GM12865 (cell line): ENCODE measurements at places on chromosomes 2 and 18.

- DNase-seq, result no peak
Measured at GRCh38 chr2:10876394-10876793, 35.3 kb upstream of the KCNF1 start.

DNA sequence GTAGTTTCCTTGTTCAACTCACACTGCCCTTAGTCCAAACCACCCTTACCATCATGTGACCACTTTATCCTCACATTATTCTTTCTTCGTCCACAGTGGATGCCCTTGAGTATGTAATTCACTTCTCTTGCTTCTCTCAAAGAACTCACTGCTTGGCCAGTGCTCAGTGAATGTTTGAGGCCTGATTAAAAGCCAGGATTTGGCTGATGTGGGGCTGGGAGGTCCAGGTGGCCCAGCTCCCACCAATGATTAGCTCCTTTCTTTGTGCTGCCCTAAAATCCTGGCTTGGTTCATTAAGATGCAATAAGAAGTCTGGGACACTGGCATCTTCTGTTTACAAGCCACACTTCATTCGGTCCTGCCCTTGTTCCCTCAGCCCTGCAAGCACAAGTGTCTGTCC lies 97.8 kb upstream of the CELF4 start:
- DNase-seq, result no peak

- DNase-seq, result no peak
Measured at GRCh38 chr2:17309181-17309580, 209.1 kb downstream of the RAD51AP2 start.

- DNase-seq, result no peak
Measured at GRCh38 chr2:233760043-233760442, at the start of gene UGT1A1. TSS of gene UGT1A1 (plus strand) at chr2:233760270. CDS start at chr2:233760288, 18 bp downstream.

DNA sequence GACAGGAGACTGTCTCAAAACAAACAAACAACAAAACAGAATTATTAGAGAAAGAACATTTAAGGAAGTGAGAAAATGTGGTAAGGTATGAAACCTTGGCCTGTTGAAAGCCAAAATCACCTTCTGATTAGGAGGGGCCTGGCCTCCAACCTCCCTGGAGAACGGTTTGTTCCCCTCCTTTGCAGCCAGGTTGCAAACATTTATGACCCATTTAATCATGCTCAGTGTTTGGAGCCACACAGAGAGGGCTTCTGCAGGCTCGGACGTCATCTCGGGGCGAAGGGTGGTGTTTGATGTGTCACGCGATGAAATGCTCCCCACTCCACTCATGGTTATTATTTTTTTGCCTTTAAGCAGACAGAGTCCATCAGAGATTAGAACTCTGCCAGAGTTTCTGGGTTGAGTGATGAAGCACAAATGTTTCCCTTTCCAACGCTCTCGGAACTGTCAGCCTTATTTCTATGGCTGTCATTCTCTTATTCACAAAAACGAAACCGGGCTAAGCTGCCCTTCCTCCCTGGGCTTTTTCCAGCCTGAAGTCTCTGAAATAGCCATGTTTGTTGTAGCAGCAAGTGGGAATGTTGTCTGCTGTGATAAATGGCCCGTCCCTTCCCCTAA lies 33.6 kb upstream of the ROCK2 start:
- peak; percentile 86 for DNase-seq

DNA sequence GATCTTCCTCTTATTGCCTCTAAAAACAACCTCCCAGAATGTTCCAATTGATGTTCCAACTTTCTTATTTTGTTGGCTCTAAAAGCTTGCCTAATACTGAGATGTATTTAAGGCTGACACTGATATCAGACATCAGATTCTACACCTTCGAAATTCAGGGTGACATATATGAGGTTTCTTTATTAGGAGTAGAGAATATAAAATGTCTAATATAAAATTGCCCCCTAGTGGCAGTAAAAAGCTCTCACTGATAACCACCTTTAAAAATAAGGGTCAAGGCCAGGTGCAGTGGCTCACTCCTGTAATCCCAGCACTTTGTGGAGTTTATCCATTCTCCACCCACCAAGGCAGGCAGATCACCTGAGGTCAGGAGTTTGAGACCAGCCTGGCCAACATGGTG lies 789.7 kb upstream of the SLC39A10 start:
- peak; percentile 5 for DNase-seq

GRCh38 chr2:12251121-12251520 lies 465.6 kb upstream of the TRIB2 start:
- DNase-seq, result no peak

DNA sequence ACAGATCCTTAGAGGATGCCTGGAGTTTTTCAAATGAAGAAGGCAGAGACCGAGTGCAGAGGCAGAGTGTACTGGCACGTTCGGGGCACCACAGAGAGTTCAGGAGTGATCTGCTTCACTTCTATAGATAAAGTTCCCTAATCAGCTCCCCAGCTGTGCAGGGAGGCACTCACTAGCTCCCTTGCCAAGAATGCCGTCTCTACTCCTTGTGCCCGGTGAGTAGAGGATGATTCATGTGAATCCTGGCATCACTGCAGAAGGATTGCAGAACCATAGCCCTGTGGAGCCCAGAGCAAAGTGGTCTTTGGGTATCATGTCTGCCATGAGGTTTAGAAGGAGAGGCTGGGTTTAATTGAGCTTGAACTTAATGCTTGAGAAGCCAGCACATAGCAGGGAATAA lies 510.1 kb upstream of the RAB6C start:
- no peak for DNase-seq

GRCh38 chr18:46424898-46425297 lies 232.1 kb downstream of the LOXHD1 start:
- DNase-seq, result no peak

DNA sequence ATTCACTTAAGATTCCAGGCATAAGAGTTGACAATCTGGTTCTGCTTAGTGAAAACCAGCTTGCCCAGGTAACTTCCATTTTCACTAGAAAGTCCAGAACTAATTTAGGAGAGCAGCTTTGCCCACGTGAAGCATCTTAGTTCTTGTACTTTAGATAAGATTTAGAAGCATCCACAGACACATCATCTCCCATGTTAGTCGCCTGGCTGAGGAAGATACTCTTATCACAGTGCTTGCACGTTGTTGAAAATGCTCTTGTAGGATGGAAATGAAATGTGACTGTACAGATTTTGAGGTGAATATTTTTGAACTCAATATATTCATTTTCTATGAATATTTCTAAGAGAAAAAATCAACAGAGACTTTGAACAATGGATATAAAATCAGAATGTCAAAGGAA lies 159.7 kb downstream of the SOCS6 start:
- no peak for DNase-seq

DNA sequence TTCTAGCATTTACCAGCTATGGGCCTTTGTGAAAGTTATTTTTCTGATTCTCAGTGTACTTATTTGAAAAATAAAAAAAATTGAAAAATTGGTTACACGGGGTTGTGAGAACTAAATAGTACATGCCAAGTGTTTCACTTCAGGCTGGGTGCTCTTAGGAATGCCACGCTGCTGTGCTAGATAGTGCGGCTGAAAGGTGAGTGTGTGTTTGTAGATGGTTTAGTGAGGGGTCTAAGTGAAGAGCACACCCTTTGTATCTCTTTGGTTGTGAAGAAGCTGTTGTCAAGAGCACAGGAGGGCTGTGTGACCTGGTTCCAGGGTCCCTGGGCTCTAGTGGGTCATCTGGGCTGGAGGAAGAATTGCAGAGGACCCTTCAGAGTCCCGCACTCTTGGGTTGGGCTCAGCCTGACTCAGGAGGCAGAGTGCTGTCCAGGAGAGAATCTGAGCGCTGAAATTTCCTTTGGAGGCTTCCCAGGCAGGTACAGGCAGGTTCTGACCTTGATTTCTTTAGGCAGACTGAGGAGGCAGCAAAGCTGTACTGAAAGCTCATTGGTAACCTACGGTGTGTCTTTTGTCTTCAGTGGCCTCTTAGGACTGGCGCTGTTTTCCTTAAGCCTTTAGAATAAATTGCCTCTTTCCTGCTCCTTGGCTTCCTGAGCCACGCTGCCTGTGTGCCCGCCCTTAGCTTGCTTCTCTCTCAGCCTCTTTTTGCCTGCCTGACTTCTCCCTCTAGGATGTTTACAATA lies 44.4 kb downstream of the MAP4K4 start:
- no peak for DNase-seq

DNA sequence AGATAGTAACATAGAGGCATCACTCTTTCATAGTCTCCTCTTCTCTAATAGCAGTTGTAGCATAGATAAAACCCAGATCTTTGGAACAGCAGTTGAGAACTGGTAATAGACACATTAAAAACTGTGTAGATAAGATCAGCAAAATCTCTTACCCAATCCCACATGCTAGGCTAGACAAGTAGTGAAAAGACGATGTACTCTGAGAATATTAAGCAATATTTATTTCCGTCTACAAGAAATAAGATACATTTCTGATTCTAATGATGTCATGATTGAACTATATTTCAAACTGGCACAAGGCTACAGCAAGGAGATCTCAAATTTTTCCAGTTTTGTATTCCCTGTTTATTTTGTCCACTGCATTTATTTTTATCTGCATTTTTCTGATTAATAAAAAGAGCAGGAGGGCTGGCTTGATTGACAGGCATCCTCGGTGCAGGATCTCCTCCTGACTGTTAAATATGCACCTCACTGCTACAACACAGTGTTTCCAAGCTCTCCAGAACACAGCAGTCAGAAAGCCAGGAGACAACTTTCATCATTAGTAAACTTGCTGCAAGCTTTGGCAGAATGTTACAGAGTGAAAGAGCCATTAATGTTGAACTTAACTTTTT lies 73.3 kb upstream of the ATIC start:
- no peak for DNase-seq

GRCh38 chr2:111025288-111025687 lies 95.4 kb upstream of the BCL2L11 start:
- peak; percentile 16 for DNase-seq

- DNase-seq, result no peak
Measured at GRCh38 chr2:173196080-173196479, 120.4 kb downstream of the MAP3K20 start.

GRCh38 chr2:98759338-98759737 lies 28.4 kb upstream of the MGAT4A start:
- DNase-seq, result peak; percentile 9

- DNase-seq, result no peak
Measured at GRCh38 chr2:45445037-45445436, 166.0 kb downstream of the SRBD1 start.

DNA sequence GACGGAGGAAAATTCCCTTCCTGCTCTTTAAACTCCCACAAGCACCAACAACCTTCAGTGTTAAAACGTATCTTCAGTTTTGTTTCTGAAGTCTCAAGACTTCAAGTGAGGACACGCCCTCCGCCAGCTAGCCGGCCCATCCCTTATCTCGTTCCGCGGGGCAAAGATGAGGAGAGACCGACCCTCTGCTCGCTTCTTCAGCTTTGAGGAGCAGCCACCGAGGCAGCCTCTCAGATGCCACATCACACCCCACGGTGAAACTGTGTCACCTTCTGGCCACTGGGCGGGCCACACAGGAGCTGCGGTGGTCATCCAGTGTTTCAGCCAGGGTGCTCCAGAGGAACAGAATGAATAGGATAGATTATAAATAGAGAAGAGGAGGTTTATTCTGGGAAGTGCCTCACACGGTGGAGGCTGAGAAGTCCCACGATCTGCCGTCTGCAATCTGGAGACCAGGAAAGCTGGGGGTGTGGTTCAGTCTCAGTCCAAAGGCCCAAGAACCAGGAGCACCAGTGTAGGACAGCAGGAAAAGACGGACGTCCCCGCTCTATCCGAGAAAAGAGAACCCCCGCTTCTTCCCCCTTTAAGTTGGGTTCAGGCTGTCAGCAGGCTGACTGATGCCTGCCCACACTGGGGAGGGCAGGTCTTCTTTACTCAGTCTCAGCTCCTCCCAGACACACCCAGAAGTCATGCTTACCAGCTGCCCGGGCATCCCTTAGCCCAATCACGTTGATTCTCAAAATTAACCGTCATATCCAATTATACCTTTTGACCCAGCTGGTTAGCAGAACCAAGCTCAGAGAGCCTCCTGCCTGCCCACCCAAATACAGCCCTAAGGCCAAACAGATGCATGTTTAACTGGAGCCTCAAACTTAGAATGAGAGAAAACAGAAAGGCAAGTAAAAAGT lies 399.7 kb upstream of the ID2 start:
- no peak for DNase-seq

DNA sequence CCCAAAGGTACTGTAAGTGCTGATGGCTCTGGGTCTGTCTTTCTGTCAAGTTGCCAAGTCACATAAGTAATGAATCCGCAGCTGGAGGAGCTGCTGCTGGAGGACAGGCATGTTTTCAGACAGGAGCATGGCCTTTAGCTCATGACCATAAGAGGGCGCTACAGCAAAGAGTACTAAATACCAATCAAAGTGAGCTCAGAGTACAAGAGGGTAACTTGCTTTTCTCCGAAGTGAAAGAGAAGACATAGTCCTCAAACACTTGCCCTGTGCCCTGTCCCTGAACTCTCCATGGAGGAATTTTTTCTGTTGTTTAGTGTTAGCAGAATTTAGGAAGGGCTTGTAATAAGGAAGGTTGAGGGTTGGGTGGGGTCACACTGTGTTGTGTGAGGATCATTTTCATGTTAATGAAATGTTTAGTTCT lies 58.0 kb upstream of the EML6 start:
- DNase-seq, result peak; percentile 60

GRCh38 chr2:184729581-184729980 lies 131.3 kb downstream of the ZNF804A start:
- no peak for DNase-seq

DNA sequence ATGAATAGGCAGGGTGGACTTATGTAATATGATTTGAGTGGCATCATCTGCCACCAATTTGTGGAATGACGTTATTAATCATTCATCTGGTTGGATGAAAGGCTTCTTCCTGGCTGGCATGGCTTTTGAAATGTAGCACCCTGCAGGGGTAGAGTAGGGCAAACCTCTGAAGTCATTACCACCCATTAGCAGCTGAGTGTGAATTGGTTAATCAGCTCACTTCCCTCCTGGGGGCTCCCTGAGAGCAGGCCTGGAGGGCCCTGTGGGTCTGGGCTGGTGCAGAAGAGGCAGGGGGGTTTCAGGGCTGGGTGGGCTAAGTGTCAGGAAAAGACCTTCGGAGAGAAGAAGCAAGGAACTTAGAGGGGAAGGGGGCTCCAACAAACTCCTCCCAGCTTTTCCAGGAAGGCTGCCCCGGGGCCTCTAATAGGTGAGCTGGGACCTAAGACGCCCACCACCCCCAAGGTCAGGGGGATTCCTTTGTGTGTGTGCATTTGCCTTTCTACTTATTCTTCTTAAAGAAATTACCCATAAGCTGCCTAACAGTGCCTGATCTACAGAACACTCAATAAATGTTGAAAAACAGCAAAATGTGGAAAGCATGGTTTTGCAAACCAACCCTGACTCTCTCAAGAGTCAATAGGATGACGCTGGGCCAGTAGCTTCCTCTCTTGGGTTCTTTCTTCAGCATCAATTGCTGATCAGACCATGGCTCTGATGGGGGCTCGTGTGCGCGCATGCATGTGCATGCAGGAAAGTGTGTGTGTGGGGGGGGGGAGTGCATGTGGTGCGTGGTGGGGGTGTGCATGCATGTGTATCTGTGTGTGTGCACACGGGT lies 49.7 kb upstream of the ZNF516 start:
- DNase-seq, result no peak

- no peak for DNase-seq
Measured at GRCh38 chr2:172231508-172231907, 128.8 kb upstream of the DLX2 start.

DNA sequence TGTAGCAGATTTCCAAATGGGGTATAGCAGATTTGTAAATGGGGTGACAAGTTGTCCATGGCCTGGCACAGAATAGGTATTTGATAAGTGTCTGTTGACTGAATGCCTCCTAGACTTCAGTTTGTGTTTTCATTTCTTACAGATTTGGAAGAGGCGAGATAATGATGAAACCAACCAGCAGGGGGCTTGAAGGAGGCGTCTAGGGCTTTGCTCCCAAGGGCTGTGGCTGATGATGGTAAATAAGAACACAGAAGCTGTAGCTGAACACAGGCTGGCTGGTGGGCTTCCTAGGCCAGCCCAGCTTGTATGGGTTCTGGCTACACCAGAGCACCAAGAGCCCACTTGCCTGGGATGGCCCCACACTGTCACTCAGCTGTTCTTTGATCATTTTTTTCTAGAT lies 19.4 kb downstream of the SFTPB start:
- DNase-seq, result peak; percentile 46
